ENCODE measurements at places on chromosomes 16 and 17.

GRCh38 chr16:78386557-78387324 is 287.3 kb downstream of the WWOX start:
- no peak for DNase-seq

GRCh38 chr17:60318326-60318725 is 73.6 kb downstream of the USP32 start:
- DNase-seq: no peak

DNA sequence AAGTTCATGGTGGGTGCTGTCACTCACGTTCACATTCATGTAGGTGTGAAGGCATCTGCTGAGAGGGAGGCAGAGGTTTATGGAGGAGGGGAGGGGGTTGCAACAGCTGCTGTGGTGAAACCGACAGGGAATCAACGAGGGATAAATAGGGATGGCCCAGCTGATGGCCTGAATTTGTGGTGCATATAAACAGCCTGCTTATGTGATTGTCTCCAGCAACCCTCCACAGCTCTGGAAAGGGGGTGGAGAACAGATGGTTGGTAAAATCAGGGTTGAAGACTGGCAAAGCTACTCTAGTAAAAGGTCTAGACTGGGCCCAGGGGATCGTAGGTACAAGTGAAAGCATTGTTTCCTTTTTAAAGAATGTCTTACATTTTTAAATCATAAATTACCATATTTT is 53.7 kb downstream of the IQCK start:
- no peak for DNase-seq

GRCh38 chr17:61179380-61179806 is 220.2 kb upstream of the TBX2 start:
- DNase-seq: peak; percentile 81

DNA sequence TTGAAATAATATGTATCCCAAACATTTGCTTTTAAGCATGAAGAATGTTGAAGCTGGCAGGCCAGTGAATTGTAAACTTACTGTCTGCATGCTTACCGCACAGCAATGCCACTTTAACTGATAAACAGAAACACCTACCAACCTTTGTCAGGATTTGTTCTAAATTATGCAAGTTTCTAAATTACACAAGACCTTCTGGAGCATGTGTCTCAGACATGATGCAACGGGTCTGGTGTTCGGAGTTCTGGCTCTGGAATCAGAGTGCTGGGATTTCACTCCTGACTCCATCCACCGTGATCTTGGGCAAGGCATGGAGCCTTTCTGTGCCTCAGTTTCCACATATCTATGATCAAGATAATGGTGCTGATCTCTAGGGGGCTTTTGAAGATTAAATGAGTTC is 111.2 kb downstream of the CCT6B start:
- DNase-seq: no peak

- DNase-seq: peak; percentile 83
Measured at GRCh38 chr17:29617481-29618271, 5.0 kb downstream of the CORO6 start.

DNA sequence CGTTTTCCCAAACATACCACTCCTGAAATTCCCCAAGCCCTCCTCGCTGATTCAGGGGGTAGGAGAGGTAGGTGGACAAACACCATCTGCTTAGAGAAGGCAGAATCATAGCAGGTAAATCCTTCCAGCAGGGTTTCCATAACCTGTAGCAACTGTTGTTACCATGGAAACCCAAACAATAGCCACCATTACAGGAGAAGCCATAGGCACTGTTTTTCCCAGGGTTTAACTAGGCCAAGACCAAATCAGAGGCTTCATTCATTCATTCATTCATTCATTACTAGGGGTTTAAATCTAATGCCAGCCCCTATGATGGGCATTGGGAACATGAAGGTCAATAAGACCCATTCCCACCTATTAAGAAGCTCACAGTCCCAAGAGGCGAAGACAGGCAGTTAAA is 25.5 kb upstream of the CIITA start:
- DNase-seq: peak; percentile 37

DNA sequence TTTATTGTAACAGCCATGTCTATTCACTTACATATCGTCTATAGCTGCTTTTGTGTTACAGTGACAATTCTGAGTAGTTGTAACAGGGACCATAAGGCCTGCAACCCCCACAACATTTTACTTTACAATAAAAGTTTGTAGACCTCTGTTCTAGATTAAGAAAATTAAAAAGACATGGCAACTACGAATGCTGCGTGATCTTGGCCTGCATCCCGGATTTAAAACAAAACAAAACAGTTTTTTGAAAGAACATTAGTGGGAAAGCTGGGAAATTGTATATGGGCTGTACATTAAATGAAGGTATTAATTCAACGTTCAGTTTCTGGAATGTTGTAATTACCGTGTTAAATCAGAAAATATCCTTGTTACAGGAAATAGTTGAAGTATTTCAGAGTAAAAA is 64.1 kb downstream of the RMI2 start:
- DNase-seq: no peak

DNA sequence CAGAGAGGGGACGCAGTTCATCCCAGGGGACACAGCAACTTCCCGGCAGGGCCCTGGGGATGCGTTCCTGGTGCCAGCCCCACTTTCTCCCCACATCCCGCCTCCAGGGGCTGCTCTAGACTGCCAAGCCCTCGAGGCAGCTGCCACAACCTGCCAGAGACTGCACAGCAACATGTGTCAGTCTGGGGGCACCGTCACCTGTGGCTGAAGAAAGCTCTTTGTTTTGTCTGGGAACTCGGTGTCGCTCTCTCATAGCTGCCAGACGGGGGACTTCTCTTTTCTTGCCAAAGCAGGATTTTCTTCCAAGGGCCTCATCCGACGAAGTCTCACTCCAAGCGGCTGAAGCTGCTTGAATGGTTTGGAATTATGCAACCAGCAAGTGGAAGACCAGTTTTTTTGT is 43.7 kb downstream of the COTL1 start:
- no peak for DNase-seq

- no peak for DNase-seq
Measured at GRCh38 chr17:31275116-31275515, 21.9 kb downstream of the OMG start.

GRCh38 chr17:79400989-79401703 is 209.7 kb downstream of the RBFOX3 start:
- peak; percentile 84 for DNase-seq

DNA sequence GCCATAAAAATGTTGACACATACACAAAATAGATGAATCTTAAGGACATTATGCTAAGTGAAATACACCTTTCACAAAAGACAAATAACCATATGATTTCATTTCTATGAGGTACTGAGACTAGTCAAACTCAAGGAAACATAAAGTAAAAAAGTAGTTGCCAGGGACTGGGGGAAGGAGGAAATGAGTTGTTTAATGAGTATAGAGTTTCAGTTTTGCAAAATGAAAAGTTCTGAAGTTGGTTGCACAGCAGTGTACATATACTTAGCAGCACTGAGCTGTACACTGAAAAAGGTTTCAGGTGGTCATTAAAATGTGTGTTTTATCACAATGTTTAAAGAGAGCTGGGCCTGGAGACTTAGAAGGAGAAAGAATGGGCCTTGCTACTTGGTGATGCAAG is 4.7 kb upstream of the SLC13A2 start:
- no peak for DNase-seq

GRCh38 chr16:72974142-72974769 is 73.7 kb downstream of the ZFHX3 start:
- no peak for DNase-seq

DNA sequence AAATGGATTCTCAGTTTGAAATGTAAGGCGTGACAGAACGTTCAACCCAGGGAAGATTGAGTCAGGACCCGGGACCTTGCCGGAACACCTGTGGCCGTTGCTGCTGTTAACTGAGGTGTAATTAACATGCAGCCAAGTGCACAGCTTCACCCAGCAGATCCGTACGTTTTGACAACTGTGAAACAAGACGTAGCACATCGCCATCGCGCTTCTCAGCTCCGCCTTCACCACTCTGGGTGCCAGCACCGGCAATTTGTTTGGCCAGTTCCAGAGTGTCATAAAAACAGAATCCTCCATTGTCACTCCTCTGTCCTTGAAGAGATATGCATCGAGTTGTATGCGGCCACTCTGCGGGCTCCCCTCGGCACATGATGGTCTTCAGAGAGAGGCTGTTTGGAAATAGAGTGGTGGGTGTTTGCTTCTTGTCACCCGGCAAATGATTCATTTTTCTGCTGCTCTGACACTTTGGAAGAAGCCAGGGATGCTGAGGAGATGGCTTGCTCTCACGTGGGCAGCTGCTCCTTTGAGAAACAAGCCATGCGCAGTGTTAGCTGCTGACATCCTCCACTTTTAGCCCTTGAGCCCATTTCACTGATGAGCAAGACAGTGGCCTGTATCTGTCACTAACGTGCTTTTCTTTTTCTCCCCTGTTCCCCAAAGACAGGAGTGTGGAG is 22.6 kb downstream of the NAA60 start:
- no peak for DNase-seq

DNA sequence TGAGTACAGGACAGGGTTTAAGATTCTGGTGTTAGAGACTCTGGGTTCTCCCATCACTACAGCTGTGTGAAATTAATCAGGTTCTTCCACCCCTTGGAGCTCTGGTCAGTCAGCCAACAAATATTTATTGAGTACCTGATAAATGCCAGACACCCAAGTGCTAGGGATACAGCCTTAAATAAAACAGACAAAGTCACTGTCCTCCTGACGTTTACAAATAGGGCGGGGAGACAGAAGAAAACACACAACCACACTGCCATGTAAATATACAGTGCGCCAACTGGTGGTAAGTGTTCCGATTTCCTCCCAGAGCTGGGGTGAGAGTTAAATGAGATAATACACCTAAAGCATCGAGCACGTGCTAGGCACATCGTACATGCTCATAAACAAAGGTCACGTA is 121.0 kb downstream of the COPRS start:
- DNase-seq: no peak

GRCh38 chr17:63950940-63951907 is 19.1 kb upstream of the CD79B start:
- no peak for DNase-seq

DNA sequence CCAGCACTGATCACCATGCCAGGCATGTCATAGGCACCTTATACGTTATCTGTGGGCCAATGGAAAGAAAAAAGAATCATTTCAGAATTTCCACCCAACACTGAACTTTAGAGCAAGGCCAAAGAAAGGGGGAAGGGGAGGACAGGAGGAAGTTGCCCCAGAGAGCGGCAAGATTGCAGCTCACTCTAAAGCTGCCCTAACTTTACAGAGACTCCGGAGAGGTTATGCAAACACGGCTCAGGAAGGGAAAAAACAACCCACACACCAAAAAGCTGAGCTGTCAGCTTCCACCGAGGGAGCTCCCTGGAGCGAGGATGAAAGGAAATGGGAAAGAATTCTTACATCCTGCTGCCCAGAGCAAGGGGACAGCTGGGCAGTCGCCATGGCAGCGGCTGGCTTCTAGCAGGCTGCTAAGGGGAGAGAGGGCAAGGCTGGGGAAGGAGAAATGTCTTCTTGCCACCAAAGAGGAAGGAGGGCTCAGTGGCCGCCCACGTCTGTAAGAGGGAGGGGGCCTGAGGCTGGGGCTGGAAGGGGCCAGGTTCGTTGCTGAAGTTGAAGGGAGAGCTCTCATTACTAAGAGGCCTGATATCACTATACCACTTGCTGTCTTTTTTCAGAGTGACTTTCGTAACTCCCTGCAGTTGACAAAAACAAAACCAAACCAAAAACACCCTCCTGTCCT is 18.2 kb downstream of the COTL1 start:
- peak; percentile 92 for DNase-seq

DNA sequence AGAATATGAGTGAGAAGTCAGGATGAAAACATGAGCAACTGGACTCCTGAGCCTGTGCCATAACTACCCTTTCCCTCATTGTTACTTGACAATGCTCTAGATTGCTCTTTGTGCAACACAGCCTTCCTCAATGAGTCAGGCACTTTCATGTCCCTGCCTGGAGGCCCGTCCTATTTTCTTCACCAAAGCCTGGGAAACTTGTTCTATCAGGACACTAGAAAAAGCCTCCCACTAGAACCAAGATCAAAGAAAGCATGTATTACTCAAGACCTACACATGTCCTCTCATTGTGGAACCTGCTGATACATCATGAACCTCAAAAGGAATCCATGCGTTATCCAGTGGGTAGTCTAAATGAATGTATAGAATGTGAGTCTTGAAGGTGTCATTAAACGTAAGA is 624.5 kb downstream of the TOX3 start:
- DNase-seq: no peak

- peak; percentile 72 for DNase-seq
Measured at GRCh38 chr16:85296859-85297660, 184.8 kb upstream of the CIBAR2 start.

- no peak for DNase-seq
Measured at GRCh38 chr16:87621976-87622713, 19.8 kb downstream of the JPH3 start.

DNA sequence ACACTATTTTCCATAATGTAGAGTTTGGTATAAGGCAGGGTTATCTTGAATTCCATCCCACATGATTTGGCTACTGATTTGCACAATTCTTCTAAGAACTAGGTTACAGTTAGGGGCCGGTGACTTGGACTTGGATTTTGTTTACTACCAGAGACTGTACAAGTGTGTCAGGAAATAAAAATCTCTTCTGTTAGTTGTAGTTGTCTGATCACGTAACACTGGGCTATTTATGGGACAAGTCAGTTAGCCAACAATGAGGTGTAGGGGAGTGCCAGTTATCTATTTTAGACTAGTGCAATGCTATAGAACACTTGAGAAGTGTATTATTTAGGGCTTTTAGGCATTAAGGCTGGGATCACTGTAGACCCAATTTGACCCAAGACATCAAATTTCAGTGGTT is 39.7 kb upstream of the GHDC start:
- no peak for DNase-seq

- DNase-seq: no peak
Measured at GRCh38 chr16:28522792-28523191, 16.0 kb downstream of the NUPR1 start.

- DNase-seq: no peak
Measured at GRCh38 chr16:74942977-74943918, 41.7 kb downstream of the WDR59 start.

DNA sequence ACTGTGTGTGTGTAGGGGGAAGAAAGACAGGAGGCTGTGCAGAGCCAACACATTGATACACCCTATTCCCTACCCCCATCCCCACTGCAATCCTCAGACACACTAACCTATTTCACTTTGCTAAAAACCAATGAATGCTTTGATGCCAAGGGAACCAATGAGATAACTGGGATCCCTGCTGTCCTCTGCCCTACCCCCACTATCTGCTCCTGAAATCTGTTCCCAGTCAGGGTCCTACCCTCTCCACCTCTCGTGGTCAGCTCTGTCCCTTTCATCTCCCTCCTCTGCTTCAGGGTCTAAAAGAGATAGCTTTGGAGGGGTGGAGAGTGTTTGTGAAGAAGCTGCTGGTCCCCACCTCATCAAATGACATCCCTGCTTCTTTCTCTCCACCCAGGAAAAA is 19.1 kb upstream of the SP6 start:
- no peak for DNase-seq
